Activated B cell treated with CpG ODN at 0.5 μM for 24 hours (primary cell): ENCODE measurements at places on chromosomes 2 and 18. TPM values are rescaled to one million over a fixed set of nuclear protein-coding genes. Genes with fewer than 3 reads are reported as not detected.

DNA sequence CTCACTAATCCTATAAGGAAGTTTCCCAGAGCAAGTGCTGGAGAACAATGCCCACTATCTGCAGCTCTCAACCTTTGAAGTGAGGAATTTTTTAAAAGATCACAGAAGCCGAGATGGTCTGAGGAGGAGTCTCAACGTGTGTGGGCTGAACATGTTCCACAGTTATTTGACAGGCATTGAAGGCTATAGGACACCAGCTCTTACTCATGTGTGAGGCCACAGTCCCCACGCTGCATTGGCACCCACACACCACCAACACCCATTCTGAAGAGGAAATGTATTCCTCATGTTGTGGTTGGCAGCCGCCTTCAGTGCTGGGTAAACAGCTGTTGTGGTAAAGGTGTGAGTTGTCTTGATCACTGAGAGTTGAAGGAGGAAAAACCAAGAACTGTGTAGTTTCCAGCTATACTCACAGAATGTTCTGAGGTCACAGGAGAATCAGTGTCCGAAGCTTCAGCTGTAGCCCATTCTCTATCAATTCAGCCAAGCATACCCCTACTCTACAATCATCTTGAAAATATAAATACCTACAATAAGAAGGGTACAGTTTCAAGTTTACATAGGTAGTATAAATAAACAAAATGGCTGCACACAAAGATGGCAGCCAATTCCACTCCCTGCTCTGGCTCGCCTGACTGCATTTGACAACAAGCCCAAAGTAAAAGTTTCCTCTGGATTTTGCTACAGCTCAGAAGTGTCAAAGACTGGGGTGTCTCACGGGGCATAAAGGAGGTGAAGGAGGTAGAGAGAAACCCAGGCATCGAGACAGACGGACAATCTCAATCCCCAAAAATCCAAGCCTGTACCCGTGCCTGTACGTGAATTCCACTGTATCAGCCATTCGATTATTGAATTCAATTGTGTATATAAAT is 12.1 kb downstream of the CD226 start:
- no peaks in the 10 kb centered on the region for H3K36me3 ChIP-seq
- H3K27ac ChIP-seq = peak overlapping the region; percentile 30
- no peak for DNase-seq

DNA sequence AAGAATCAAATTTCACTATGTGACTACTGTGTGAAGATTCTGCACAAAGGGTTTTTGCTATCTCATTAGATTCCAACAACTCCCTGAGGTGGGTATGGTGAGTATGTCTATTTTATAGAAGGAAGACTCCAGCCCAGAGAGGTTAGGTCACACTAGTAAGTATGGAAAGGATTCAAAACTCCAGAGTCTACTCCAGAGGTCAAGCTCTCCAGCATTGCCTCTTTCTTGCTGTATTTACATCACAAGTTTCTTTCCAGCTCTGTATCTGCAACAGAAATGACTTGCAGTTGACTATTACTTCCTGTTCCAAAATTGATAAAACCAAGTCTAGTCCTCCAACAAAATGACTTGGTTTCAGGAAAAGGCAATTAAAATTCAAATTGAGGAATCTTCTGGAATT is 2.1 kb downstream of the COL4A4 start:
- no peak for DNase-seq
- peaks cover 43% of the 10 kb centered on the region for H3K4me1 ChIP-seq
- peaks cover 4% of the 10 kb centered on the region for H3K27me3 ChIP-seq
- H3K4me3 ChIP-seq = no peak overlapping the region
- H3K36me3 ChIP-seq = peaks cover 19% of the 10 kb centered on the region
- H3K27ac ChIP-seq = no peak overlapping the region

DNA sequence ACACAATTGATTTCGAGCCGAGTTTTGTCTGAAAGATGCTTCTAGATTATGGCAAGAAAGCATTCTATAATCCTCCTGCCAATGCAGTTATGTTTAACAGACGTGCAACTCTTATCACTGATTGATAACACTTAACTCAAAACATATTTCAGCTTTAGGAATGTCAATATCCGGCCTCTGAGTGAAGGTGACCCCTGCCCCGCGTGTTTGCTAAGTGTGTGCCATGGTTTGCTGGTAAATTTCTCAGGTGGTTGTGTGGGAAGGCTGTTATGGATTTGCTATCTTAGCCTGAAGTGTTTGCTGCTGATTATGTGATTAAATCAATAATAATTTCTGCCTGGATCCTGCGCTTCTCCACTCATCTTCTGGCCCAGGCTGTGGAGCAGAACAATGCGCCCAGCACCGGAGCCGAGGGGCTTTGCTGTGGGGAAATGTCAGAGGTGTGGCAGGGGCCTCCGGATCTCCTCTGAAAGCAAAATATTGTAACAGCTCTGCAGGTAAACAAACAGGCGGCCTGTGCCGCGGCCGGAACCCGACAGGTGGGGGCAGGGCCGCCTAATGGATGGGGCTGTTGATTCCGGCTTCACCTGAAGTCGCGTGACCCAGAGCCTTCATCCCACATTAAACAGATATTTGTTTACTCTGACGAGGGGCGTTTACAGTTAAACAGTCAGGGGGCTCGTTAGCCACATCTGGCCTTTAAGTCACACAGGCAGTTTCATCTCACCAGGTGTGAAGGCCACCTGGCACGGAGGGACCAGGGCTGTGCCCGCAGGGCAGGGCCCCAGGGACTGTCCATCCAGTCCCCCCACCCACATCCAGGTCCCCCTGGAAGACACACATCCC is 210.7 kb upstream of the SALL3 start:
- H3K36me3 ChIP-seq = no peaks in the 10 kb centered on the region
- DNase-seq = no peak
- H3K27me3 ChIP-seq = no peaks in the 10 kb centered on the region
- H3K27ac ChIP-seq = no peak overlapping the region

DNA sequence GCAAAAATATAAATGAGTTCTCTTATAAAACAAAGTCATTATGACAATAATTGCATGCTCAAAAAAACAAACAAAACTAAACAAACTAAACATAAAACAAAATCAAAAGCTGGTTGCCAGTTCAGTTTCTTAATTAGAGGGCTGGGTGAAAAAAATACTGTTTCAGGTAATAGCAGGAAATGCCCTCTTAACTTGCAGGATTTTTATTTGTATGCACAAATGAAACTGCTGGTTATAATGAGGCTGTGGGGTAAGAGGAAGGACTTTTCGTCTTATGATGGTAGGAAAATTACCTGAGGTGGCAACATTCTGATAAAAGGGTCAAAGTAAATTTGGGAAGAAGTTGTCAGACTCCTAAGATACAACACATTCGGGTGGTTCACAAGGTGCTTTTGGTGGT is 21.5 kb upstream of the CDKL4 start:
- DNase-seq = no peak
- H3K4me1 ChIP-seq = peaks cover 29% of the 10 kb centered on the region
- H3K4me3 ChIP-seq = peak overlapping the region; percentile 28
- no peaks in the 10 kb centered on the region for H3K27me3 ChIP-seq

- H3K27ac ChIP-seq = no peak overlapping the region
- H3K4me1 ChIP-seq = no peaks in the 10 kb centered on the region
- no peak overlapping the region for H3K4me3 ChIP-seq
Observed at GRCh38 chr2:63814114-63814513, 27.6 kb upstream of the UGP2 start.

DNA sequence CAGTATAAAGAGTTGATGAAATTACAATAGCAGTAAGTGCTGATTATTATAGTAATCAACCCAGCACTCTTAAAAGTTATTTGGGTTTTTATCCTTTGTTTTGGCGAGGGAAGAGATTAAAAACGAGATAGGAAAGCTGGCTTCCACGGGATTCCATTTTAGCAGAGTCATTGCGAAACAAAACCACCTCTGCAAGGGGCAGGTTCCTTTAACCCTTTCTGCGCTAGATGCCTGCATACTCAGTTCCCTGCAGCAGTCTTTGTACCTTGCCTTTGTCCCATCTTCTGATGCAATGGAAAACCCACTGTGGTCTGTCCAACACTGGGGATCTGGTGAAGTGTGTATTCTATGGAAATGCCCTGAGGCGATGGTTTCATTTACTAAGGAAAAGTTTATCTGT is 2.7 kb downstream of the YPEL5 start:
- H3K27me3 ChIP-seq = no peaks in the 10 kb centered on the region
- H3K27ac ChIP-seq = peak overlapping the region; percentile 76
- peak overlapping the region; percentile 58 for H3K4me3 ChIP-seq
- H3K36me3 ChIP-seq = peaks cover 50% of the 10 kb centered on the region
- H3K4me1 ChIP-seq = peaks cover 65% of the 10 kb centered on the region

GRCh38 chr18:46318356-46318755 is 214.2 kb downstream of the HAUS1 start:
- H3K27ac ChIP-seq = no peak overlapping the region
- H3K36me3 ChIP-seq = no peaks in the 10 kb centered on the region

DNA sequence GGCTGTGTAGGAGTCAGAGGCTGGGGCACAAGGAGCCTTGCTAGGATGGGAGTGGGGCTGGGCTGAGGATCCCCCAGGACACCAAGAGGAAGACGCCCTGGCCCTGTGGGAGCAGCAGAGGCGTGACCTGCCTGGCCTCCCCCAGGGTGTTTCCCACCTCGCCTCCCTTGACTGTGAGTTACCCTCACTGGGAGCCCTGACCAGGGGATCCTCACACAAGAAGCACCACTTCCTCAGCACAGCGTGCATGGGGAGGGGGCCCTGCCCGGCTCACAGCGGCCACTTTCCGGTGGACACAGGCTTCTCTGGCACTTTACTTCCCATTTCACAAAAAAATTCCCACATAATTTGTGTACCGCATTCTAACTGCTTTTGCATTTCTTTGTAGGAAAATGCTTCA is 187.7 kb downstream of the EIPR1 start:
- H3K36me3 ChIP-seq = peaks cover 72% of the 10 kb centered on the region
- DNase-seq = no peak
- H3K27ac ChIP-seq = no peak overlapping the region
- H3K27me3 ChIP-seq = no peaks in the 10 kb centered on the region

DNA sequence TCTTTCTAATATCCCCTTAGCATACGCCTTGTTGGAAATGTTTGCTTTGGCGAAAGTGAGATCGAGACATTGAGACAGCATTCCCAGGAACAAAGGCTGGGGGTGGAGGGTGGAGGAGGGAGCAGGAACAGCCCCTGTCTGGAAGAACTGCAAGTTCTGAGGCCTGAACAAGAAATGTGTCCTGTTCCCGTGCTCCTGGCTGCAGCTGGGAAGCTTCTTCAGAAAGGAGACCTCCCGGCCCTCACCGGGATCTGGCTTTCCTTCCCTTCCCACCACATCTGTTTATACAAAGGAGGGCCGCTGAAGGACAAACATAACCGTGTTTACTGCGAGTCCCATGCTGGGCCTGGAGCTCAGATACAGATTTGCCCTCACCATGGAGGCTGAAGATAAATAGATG is 35.9 kb downstream of the AFF3 start:
- H3K4me1 ChIP-seq = peaks cover 58% of the 10 kb centered on the region
- H3K27ac ChIP-seq = peak overlapping the region; percentile 91
- no peaks in the 10 kb centered on the region for H3K27me3 ChIP-seq
- DNase-seq = no peak

GRCh38 chr2:217045700-217046475 is 186.0 kb upstream of the TNP1 start:
- peaks cover 14% of the 10 kb centered on the region for H3K27me3 ChIP-seq
- no peaks in the 10 kb centered on the region for H3K4me1 ChIP-seq
- DNase-seq = no peak

- no peak overlapping the region for H3K27ac ChIP-seq
- H3K4me3 ChIP-seq = no peak overlapping the region
Observed at GRCh38 chr18:76456823-76457222, 38.2 kb downstream of the ZNF516 start.

GRCh38 chr2:205857520-205858237 is 175.4 kb downstream of the NRP2 start:
- peaks cover 4% of the 10 kb centered on the region for H3K4me1 ChIP-seq
- no peaks in the 10 kb centered on the region for H3K36me3 ChIP-seq
- H3K27ac ChIP-seq = no peak overlapping the region

GRCh38 chr18:37397814-37398213 is 167.8 kb downstream of the CELF4 start:
- H3K36me3 ChIP-seq = no peaks in the 10 kb centered on the region
- no peak overlapping the region for H3K4me3 ChIP-seq
- H3K27me3 ChIP-seq = peaks cover 18% of the 10 kb centered on the region
- no peak overlapping the region for H3K27ac ChIP-seq
- DNase-seq = no peak
- H3K4me1 ChIP-seq = peaks cover 9% of the 10 kb centered on the region

GRCh38 chr2:119794237-119794636 is 34.5 kb downstream of the PTPN4 start:
- H3K27me3 ChIP-seq = no peaks in the 10 kb centered on the region
- H3K4me3 ChIP-seq = no peak overlapping the region
- DNase-seq = no peak
- peaks cover 3% of the 10 kb centered on the region for H3K4me1 ChIP-seq

Gene NT5C1B
- total RNA-seq = not detected in 2 replicates

Gene OLA1
- 74.4 and 86.6 TPM in 2 replicates for total RNA-seq

Gene SRD5A2
- not detected in 2 replicates for total RNA-seq

Gene C2orf76
- total RNA-seq = 10.0 and 11.0 TPM in 2 replicates

Gene KCNE4
- total RNA-seq = not detected in 2 replicates

Gene ADAM17
- 34.3 and 39.5 TPM in 2 replicates for total RNA-seq

Gene LAMA3
- 0.07 TPM in 1 of 2 replicates, not detected in the other for total RNA-seq

Gene NEB
- total RNA-seq = 1.2 and 2.0 TPM in 2 replicates
